ENCODE measurements at places on chromosomes 6 and 20.

DNA sequence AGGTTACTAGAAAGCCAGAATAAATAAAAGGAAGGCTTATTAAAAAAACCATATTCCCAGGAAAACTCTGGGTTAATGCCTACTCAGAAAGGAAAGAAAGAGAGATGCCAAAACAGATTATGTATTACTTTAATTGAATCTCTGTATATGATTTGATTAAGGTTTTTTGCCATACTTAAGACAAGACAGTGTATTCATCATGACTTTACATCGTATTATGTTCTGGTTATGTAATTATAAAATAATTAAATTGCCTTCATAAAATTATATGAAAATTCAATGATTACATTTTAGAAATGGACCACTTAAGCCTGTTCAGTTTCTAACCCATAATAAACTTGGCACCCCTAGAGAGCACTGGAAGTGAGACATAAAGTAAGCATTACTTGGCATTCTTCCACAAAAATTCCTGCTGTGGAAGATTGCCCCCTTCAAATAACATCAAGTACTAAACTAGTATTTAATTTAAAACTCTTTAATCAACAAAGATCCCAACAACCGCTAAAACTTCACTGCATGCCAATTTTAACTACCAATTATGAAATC is 20.8 kb upstream of the IBTK start:
- DNase-seq = no peak

- DNase-seq = no peak
Measured at GRCh38 chr6:158668707-158669103, 18.9 kb downstream of the SYTL3 start.

GRCh38 chr6:118748311-118749062 is 97.1 kb upstream of the CEP85L start:
- DNase-seq = peak; percentile 57

DNA sequence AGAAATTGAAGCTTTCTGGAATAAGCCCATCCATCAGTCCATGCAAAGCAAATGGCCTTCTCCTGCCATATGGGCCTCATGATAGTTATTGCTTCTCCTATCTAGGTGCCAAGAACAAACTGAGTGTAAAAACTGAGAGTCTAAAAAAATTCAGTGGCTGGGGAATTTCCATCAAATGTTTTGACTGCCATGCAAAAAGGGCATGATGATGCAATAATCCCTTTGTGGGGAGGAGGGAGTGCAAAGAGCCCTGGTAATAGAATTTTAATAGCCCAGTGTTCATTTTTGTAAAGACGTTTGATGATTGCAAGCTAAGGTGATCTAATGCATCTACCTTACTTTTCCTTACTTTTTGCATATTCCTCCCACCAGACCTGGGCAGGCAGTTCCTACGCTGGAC is 683.7 kb downstream of the EPM2A start:
- DNase-seq = peak; percentile 74

GRCh38 chr6:119802464-119802863 is 452.9 kb upstream of the MAN1A1 start:
- DNase-seq = no peak

GRCh38 chr20:41152108-41152757 is 14.9 kb downstream of the PLCG1 start:
- DNase-seq = no peak

DNA sequence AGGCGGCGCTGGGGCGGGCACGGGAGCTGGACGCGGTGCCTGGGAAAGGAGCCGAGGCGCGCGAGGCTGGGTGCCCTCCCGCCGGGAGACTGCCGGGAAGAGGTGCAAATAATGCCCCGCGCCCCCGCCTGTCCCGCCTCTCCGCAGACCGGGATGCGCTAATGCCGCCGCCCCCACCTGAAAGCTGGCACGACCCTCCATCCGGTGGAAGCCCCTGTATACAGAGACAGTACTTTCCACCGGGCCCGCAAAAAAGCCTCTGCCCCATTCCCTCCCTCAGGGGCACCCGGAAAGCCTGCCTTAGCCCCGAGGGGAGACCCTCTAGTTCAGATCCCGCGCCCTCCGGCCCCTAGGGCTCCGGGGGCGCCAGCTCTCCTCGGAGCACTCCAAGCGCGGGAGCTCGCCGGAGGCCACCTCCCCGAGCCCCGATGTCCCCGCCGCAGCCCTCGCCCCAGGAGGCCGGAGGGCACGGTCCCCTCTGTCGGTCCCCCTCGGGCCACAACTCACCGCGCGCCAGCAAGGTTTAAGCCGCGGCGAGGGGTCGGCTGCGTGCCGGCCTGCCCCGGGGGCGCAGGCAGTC is 1.2 kb downstream of the GRM4 start:
- no peak for DNase-seq

DNA sequence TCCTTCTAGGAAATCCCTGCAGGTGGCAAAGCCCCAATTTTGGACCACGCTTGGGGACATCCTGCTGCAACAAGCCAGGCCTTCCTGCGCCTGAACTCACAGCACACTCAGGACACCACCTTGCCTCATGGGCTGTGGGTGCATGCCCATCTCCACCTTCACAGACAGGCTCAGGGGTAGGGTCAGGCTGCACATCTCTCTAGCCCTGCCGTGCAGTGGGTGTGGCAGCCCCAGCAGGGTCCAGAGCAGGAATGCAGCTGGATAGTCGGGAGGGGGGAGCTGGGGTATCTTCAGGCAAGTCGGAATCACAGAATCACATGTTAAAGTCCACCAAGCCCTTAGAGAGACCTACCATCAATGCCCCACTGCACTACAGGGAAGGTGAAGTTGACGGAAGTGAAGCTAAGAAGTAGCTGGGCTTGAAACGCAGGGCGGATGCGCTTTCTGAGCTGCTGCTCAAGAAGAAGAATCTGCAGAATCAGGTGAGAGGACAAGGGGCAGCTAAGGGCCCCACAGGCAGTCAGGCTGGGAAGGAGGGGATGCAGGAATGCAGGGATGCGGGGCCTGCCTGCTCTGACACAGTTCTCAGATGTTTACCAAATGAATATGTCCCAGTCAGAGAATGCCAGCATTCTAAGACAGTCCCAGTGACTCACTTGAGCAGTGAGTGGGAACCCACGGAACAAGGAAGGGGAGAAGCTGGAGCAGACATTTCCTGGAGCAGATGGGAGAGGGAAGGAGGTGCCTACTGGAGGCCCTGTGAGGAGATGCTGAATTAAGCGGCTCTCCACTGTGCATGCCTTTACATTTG is 11.3 kb downstream of the SERPINB6 start:
- peak; percentile 87 for DNase-seq

- DNase-seq = no peak
Measured at GRCh38 chr6:147855803-147856482, 347.5 kb downstream of the SAMD5 start.

DNA sequence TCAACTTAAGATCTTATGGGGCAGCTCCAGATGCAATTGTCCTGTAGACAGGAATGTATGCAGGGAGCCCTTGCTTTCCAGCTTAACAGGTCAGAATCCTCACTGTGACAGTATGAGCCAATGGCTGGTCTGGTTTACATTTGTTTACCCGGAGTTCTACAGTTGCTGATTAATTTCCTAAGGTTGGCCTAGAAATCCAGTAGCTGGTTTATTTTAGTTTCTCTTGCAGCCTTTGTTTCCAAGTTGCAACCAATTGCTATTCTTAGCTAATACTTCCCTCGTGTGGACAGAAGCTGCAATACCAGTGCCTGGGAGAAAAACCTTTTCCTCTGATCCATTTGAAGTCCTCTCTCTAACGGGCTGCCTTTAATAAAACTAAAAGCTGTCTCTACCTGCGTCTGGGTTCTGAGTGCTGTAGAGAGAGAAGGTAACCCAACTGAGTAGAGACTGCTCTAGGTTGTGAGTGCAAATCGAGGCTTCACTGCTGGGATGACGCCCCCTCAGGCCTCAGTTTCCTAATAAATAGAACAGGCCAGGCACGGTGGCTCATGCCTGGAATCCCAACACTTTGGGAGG is 45.9 kb downstream of the ZNF217 start:
- DNase-seq = peak; percentile 67

- DNase-seq = no peak
Measured at GRCh38 chr6:122408702-122409458, 9.4 kb downstream of the HSF2 start.

GRCh38 chr6:109820706-109821350 is 129.7 kb downstream of the FIG4 start:
- no peak for DNase-seq

DNA sequence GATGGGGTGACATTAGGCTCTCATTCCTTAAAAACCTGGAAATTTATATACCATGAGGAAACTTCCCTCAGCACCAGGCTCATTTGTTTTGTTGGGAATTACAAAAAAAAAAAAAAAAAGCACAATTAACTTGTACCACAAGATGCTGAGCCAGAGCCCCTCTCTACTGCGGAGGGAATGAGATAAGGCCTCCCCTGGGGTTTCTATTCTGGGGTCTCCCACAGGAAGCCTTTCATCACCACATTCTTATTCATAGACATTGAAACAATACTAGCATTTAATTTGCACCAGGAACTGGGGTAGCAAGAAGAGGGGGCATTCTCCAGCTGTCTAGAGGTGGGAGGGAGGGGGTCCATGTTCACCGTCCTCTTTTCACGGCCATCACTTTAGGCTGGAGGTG is 23.0 kb upstream of the RPS6KA2 start:
- no peak for DNase-seq

- DNase-seq = no peak
Measured at GRCh38 chr20:31849306-31849930, 4.0 kb upstream of the FOXS1 start.

- no peak for DNase-seq
Measured at GRCh38 chr6:139600919-139601475, 226.5 kb upstream of the CITED2 start.

GRCh38 chr6:29336269-29336668 is 32.4 kb downstream of the OR5V1 start:
- DNase-seq = no peak

- DNase-seq = no peak
Measured at GRCh38 chr20:43725666-43726065, 1.1 kb downstream of the GTSF1L start.
